ENCODE measurements at places on chromosomes 13 and 19.

- no peak for DNase-seq
These were observed 128.2 kb downstream of the STOML3 start for GRCh38 chr13:38862443-38862842.

- no peak for DNase-seq
These were observed 3.0 kb upstream of the AKAP8L start for GRCh38 chr19:15421721-15422260.

DNA sequence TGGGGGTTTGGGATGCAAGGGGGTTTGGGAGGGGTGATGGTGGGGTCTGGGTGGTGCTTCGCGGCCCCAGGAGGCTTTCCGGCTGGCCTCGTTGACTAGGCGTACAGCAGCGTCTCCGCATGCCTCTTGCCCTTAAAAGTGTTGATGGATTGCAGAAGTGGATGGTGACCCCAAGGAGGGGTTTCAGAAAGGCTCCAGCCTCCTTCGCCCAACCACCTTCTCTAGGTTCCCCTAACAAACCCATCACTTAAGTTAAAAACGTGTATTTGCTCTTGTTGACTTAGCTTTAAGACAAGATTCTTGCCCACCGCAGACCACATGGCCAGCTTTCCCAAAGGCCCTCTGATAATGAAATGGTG lies 8.1 kb upstream of the TSHZ3 start:
- DNase-seq = no peak

DNA sequence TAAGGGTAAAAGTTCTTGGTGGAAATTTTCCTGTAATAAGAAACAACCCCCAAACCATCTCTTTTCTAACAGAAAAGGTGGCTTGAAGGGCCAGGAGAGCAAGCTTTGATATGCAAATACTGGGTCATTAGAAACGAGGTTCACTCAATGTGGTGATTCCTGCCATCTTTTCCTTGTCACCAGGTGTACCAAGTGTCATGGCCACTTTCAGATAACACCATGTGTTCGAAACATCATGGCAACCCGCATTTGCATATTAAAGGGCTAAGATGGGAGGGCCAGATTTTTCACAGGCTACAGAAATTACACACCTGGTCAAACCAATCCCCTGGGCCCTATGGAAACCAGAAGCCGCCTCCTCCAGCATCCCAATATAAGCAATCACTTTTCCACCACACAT lies 15.3 kb downstream of the LGALS16 start:
- no peak for DNase-seq

DNA sequence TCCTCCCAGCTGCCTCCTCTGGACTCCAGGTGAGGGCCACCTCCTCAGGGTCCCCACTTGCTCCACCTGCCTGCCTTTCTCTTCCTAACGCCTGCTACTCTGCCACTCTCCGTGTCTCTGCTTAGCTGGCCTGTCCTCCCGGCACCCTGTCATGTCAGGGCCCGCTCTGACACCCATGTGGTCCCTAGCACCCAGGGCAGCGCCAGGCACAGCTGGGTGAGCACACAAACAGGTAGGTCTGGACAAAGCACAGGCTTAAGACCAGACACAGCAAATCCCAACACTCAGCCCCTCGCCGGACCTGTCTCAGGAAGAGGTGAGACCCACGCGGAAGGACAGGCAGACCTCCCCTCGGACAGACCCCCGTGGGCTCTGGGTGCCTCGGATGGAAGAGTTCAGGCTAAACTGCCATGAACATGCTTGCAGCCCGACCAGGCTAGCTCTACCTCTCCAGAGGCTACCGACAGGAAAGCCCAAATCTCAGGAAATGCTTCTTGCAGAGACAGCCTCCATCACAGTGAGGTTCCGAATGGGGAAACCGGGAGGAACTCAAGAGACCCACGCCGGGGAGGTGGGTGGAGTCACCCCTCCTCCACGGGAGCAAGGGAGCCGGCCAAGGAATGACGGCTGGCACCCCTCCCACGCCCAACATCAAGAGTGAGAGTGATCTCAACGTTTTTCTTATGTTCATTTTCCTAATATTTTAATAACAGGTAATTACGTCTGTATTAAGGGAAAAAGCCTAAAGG lies 12.5 kb downstream of the ZNF787 start:
- no peak for DNase-seq

DNA sequence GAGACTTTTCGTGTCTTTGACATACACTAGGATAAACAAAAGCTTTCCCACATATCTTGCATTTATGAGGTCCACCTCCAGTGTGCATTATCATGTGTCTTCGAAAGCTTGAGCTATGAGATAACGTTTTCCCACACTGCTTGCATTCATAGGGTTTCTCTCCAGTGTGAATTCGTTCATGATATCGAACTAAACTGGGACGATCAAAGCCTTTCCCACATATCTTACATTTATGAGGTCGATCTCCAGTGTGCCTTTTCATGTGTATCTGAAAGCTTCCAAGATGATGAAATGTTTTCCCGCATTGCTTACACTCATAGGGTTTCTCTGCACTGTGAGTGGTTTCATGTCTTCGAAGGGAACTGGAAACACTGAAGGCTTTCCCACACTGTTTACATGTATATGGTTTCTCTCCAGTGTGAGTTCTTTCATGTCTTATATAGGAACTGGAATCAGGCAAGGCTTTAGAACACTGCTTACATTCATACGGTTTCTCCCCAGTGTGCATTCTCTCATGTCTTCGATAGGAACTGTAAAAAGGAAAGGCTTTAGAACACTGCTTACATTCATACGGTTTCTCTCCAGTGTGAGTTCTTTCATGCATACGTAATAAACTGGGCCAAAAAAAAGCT lies 14.5 kb downstream of the ZNF563 start:
- no peak for DNase-seq

DNA sequence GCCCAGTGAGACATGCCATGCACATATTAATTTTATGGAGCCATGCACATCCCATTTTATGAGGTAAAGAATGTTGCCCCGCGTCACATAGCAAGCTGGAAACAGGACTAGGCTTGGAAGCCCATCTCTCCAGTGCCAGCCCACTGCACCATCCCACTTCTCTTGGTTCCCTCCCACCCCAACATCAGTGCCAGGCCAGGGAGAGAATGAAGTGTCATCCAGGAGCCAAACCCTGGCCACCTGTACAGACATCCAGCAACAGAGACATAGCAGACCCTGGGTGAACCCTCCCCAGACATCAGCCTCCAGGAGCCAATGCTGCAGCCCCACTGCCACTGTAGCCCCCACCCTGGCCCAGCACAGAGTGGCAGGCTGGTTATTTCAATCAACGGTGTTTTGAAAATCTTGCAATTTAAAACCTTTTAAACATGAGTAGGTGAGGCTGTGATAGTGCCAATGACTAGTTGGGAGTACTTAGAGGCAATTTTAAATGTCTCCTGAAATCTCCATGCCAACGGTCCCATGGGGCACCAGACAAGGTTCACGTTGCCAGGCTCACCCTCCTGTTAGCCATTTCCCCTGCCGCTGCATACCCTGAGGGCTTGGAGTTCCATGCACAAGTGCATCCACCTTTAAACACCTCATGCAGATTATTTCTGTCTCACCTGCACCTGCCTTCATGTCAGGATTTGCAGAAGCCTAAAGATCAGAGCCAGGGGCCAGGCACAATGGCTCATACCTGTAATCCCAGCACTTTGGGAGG lies 34.7 kb downstream of the VSTM2B start:
- DNase-seq = no peak

DNA sequence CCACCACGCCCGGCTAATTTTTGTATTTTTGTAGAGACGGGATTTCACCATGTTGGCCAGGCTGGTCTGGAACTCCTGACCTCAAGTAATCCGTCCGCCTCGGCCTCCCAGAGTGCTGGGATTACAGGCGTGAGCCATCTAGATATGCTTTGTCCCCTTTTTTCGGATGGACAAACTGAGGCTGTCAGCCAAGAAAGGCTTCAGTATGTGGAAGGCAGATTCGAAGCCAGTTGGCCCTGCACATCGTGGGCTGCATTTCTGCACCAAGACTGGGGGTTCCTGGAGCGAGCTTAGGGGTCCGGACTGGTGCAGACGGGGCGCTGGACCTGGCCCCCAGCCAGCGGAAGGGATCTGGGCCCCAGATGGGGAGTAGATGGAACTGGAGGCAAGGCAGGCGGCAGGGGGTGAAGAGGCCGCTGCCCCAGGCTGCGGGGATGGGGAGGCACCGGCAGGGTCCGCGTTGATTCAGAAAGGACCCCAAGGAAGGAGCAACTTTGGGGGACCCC lies 9.7 kb upstream of the JUND start:
- no peak for DNase-seq

DNA sequence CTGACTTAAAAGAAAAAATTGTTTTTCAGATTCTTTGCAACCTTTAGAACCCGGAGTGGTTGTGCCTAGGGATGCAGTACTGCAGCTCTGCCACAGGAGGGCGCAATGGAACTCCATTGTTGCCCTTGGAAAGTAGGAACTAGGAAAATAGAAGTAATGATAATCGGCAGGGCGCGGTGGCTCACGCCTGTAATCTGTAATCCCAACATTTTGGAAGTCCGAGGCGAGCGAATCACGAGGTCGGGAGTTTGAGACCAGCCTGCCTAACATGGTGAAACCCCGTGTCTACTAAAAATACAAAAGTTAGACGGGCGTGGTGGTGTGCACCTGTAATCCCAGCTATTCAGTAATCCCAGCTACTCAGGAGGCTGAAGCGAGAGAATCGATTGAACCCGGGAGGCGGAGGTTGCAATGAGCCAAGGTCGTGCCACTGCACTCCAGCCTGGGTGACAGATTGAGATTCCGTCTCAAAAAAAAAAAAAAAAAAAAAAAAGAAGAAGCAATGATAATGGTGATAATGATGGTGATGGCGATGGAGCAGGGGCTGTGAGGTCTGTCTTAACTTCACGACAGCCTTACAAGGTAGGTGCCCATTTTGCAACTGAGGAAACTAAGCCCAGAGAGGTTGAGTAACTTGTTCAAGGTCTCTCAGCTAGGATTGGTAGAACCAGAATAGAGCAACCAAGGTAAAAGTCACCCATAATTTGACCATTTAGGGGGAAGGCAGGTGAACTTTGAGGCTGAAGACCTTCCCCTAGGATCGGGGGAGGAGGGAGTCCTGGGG lies 5.5 kb upstream of the ADAMTS10 start:
- peak; percentile 84 for DNase-seq

- no peak for DNase-seq
These were observed 13.3 kb downstream of the KLF2 start for GRCh38 chr19:16337809-16338469.

DNA sequence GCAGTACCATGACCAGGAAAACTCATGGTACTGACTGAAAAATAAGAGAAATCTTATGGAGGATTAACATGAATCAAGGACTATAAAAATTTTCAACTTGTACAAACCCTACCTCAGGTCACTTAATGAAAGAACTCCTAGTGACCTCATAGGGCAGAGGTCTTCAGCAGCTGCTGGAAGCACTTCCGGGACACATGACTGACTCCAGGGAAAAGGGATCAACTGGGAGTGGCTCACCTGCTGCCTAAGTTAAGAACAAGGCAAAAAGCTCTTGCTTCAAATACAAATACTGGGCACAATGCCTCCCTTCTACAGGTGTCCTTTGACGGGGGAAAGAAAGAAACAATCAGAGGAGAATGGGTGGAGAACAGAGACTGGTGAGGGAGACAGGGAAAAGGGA lies 18.6 kb downstream of the DOCK9 start:
- no peak for DNase-seq

- no peak for DNase-seq
These were observed 40.0 kb upstream of the GAS6 start for GRCh38 chr13:113903912-113904311.

- peak; percentile 79 for DNase-seq
These were observed 4.5 kb downstream of the TPRX2 start for GRCh38 chr19:47863514-47863936.

DNA sequence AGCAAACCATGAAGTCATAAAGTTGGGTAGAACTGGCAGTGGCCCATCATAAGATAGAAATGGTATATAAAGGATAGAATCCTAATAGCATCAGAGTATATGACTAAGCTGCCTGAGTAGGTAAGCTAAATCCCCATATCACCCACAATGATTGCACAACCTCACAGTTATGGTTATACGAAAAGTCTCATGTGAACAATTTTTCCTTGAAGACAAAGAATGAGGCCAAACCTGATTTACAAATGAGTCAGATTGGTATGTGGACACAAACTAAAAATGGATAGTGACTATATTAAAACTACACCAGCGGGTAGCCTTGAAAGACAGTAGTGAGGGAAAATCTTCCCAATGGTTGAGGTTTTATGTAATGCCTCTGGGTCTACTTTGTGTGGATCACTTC lies 40.9 kb upstream of the UFM1 start:
- DNase-seq = peak; percentile 93
